ENCODE measurements at places on chromosomes 3 and 15.

DNA sequence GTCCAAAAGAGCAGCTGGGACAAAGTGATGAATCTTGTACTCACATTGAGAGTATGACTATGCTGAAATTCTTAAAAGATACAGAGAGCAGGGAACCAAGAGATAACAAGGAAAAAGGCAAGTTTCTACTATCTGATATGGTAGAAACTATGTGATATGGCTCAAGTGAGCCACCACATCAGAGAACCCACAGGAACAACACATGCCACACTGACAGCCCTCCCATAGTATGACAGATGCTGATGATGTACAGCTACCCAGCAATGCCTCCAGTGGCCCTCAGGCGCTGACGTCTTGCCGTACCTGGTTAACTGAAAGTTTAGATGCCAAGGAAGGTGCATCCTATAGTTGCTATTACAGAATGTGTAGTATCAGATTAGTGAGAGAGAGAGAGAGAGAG lies 42.4 kb downstream of the CHAC1 start:
- no peak overlapping the region for H3K27ac ChIP-seq
- no peak overlapping the region for H3K4me3 ChIP-seq
- H3K4me1 ChIP-seq: peaks cover 7% of the 10 kb centered on the region
- H3K27me3 ChIP-seq: no peaks in the 10 kb centered on the region
- no peaks in the 10 kb centered on the region for H3K36me3 ChIP-seq

DNA sequence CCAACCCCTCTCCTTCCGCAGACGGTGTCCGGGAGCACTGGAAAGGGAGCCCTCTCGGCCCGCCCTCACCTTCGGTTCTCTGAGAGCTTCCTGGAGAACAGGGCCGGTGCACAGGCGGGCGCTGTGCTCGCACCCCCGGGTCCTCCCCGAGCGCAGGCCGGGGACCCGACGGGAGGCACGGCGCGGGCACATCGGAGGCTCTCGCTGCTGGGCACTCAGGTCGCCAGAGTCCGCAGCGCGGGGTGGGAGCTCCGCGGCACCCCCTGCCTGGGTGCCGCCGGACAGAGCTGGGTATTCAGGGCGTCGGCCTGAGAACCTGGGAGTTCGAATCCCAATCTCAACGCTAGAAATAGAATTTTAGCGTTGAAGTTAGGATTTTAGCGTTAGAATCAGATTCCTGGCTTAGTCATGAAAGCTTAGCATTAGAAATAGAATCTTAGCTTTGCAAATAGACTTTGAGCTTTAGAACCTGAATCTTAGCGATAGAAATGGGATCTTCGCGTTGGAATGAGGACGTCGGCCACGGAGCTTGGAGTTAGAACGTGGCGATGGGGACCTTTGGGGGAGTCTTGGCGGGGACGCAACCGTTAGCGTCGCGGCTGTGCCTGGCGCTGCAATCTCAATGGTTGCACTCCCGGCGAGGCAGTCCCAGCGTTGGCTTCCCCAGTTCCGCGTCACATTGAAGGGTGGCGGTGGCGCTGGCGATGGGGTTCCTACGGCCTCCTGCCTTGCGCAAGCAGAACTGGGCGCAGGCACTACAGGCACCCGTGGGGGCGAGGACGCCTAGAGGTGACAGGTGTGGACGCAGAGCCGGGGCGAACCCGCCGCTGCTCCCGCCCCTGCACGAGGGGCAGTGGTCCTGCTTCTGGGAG lies 549 bp downstream of the TRH start:
- H3K4me3 ChIP-seq: peak overlapping the region; percentile 5
- peaks cover 72% of the 10 kb centered on the region for H3K27me3 ChIP-seq
- H3K27ac ChIP-seq: no peak overlapping the region
- no peaks in the 10 kb centered on the region for H3K36me3 ChIP-seq
- peak; percentile 21 for DNase-seq
- H3K4me1 ChIP-seq: peaks cover 13% of the 10 kb centered on the region

DNA sequence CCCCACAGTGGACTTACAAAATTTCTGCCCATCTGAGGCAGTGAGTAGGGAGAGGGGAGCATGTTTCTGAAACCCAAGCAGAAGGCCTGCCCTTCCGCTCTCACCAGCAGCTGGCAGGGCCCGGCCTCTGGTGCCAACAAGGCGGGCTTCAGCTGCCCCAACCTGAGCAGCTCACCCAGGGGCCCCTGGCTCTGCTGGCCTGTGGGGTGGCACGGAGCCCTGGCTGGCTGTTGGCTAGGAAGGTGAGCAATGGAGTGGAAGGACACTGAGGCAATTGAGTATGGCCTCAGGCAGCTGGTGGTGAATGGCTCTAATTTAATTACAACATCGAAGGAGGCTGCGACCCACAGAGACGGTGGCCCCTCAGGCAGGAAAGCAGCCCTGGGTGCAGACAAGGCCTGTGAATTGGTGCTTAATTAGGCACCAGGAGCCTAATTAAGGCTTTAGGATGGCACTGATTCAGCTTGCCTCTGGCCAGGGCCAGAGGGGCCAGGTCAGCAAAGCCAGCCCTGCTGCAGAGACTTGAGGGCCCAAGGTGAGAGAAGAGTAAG lies 60.9 kb downstream of the ST8SIA2 start:
- no peaks in the 10 kb centered on the region for H3K27me3 ChIP-seq
- H3K4me3 ChIP-seq: no peak overlapping the region
- H3K4me1 ChIP-seq: no peaks in the 10 kb centered on the region

GRCh38 chr3:44995142-44995770 lies 19.2 kb downstream of the EXOSC7 start:
- H3K36me3 ChIP-seq: no peaks in the 10 kb centered on the region
- no peak overlapping the region for H3K4me3 ChIP-seq
- peak; percentile 53 for DNase-seq
- no peaks in the 10 kb centered on the region for H3K27me3 ChIP-seq
- peak overlapping the region; percentile 78 for H3K27ac ChIP-seq

DNA sequence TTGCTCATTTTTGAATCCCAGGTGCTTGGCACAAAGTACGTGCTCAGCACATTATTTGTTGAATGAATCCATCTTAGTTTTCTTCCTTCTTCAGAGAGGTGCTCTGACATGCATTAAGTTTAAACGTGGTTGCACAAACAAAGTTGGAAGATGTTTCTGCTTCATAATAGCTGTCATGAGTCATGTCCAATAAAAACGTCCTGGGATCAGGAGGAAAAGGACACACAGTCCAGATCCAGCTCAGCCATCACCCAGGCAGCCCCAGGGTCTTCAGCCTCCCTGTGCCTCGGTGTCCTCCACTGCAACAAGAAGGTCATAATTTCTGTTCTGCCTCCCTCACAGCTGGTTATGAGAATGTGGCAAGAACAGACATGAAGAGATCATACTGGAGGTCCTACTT lies 55.4 kb downstream of the CCNL1 start:
- H3K27ac ChIP-seq: peak overlapping the region; percentile 67
- no peaks in the 10 kb centered on the region for H3K36me3 ChIP-seq
- H3K27me3 ChIP-seq: no peaks in the 10 kb centered on the region
- DNase-seq: no peak
- H3K4me3 ChIP-seq: no peak overlapping the region

- H3K4me3 ChIP-seq: no peak overlapping the region
- no peaks in the 10 kb centered on the region for H3K27me3 ChIP-seq
- H3K36me3 ChIP-seq: peaks cover 3% of the 10 kb centered on the region
- no peak overlapping the region for H3K27ac ChIP-seq
- no peak for DNase-seq
Observed at GRCh38 chr15:56950979-56951378, 32.5 kb downstream of the TCF12 start.

DNA sequence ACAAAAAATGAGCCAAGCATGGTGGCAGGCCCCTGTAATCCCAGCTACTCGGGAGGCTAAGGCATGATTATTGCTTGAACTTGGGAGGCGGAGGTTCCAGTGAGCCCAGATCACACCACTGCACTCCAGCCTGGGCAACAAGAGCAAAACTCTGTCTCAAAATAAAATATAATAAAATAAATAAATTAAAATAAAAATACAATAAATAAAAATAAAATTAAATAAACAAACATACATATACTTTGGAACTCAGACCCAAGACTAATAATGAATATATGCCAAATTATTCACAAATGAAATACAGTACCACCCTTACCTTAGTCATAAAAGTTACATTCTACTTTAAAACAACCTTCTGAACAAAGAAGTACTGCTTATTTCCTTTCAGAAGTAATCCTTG lies 81.8 kb downstream of the SCAPER start:
- H3K36me3 ChIP-seq: no peaks in the 10 kb centered on the region
- no peak overlapping the region for H3K4me3 ChIP-seq
- no peaks in the 10 kb centered on the region for H3K4me1 ChIP-seq
- no peaks in the 10 kb centered on the region for H3K27me3 ChIP-seq
- H3K27ac ChIP-seq: no peak overlapping the region
- no peak for DNase-seq

GRCh38 chr3:193680220-193680619 lies 87.2 kb downstream of the OPA1 start:
- H3K36me3 ChIP-seq: no peaks in the 10 kb centered on the region
- H3K27ac ChIP-seq: no peak overlapping the region
- H3K4me3 ChIP-seq: no peak overlapping the region
- no peak for DNase-seq

DNA sequence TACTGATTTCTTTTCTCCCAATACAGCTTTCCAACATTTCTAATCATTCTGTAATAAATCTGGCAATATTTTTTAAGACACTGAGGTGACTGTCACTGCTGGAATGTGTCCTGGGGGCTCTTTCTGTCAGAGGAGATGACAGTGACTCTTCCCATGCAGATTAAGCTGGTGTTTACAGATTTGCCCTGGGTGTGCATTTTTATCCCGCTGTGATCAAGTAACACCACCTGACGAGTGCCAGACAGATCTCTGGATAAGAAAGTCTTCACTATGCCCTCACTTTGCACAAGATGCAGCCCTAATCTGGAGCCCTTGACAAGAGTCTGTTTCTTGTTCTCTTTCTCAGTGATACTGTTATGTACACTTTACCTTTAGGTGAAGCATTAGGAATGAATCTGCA lies 477.7 kb downstream of the ZIC1 start:
- H3K27ac ChIP-seq: no peak overlapping the region
- H3K36me3 ChIP-seq: no peaks in the 10 kb centered on the region
- H3K4me1 ChIP-seq: no peaks in the 10 kb centered on the region
- H3K27me3 ChIP-seq: no peaks in the 10 kb centered on the region

DNA sequence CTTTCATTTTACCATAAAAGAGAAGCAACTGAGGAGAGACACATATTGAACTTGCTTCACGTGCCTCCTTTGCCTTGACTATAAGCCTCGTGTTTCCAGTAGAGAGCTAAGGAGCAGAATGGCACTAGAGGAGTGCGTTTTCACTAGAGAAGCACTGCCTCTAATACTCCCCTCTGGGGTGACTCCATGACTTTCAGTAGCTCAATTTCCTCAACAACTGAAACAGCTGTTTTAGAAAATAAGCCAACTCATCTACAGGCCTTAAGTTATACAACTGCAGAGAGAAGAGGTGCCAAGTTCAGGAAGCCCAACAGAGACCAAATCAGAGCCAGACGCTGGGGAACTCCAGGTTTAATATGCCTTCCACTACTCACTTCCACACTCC lies 1.9 kb downstream of the UBP1 start:
- H3K36me3 ChIP-seq: no peaks in the 10 kb centered on the region
- peak overlapping the region; percentile 73 for H3K4me3 ChIP-seq
- H3K4me1 ChIP-seq: peaks cover 6% of the 10 kb centered on the region
- no peaks in the 10 kb centered on the region for H3K27me3 ChIP-seq
- DNase-seq: peak; percentile 14

GRCh38 chr3:87260270-87260669 lies 16.1 kb downstream of the POU1F1 start:
- no peak overlapping the region for H3K4me3 ChIP-seq
- H3K4me1 ChIP-seq: no peaks in the 10 kb centered on the region
- no peak overlapping the region for H3K27ac ChIP-seq

DNA sequence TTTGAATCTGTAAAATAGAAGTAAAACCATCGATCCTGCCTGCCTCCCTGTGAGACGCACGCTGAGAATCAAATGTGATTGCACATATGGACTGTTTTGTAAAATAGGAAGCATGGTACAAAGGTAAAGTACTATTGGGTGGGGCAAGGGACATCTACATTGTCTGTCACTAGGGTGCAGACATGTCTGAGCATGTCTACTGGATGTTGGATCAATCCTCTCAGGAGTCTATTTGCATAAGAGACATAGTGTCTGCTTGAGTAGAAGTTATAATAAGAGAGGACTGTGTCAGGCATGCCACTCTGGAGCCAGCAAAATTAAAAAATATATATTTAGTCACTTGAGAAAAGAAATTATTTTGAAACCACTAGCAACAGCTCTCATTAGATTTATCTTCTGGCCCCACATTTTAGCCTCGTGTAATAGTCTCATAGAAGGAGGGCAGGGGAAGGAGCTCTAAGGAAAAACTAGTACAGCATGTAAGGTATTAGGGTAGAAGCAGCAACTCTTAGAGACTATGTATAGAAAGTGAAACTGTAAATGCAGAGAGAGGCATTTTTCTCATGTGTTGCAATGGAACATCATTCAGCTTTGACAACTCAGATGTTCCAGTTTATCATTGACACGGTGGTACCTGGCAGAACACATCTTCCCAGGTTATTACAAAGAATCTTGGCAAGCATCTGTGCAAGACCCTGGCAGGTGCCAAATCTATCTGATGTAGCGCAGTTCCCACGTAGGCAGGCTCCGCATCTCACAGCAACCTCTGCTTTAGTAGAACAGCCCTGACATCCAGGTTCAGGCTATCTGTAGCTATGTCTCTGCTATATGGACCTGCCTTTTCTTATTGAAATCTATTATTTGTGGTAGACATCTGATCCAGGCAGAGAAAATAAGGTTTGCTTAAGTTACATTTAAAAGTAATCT lies 85.2 kb upstream of the CHL1 start:
- H3K27ac ChIP-seq: peak overlapping the region; percentile 35
- no peaks in the 10 kb centered on the region for H3K27me3 ChIP-seq
- no peaks in the 10 kb centered on the region for H3K36me3 ChIP-seq
- no peak for DNase-seq
- H3K4me3 ChIP-seq: no peak overlapping the region

DNA sequence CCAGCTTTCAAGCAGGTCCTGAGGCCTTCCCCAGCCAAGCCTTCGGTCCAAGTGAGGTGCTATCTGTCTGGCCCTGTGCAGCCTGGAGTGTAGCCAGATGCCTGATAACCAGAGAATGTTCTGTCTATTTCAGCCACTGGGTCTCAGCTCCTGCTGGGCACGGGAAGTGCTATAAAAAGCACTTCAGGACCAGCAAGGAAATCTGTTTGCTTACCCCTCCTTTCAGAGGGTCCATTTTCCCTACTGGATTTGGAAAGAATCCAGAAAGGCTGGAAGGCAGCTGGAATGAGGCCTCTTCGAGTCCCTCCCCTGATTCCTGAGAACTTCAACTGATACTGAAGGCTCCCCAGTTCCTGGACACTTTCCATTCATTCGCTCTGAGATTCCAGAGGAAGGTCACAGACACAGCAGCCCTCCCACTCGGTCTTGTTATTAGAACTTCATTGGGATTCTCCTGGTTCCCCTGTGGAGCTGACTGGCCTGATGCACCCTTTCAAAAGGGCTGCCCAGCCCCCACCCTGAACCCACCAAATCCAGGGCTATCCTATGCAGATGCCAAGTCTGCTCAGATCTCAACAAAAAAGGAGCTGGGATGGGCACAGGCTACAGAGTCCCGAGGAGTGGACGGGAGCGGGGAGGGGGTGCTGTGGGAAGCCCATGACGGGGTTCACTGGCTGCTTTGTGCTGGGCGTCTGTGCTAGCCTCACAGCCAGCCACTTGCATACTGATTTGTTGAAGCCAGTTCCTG lies 70.4 kb downstream of the UMPS start:
- peaks cover 17% of the 10 kb centered on the region for H3K4me1 ChIP-seq
- H3K27ac ChIP-seq: peak overlapping the region; percentile 65
- H3K27me3 ChIP-seq: no peaks in the 10 kb centered on the region
- peak; percentile 59 for DNase-seq
- no peak overlapping the region for H3K4me3 ChIP-seq
- no peaks in the 10 kb centered on the region for H3K36me3 ChIP-seq

- H3K27me3 ChIP-seq: no peaks in the 10 kb centered on the region
- no peaks in the 10 kb centered on the region for H3K36me3 ChIP-seq
- H3K27ac ChIP-seq: no peak overlapping the region
- H3K4me3 ChIP-seq: no peak overlapping the region
- H3K4me1 ChIP-seq: no peaks in the 10 kb centered on the region
Observed at GRCh38 chr3:139679220-139679775, 1.5 kb upstream of the NMNAT3 start.
